ENCODE measurements at places on chromosomes 7 and 10.
A peak's percentile ranks its signal among the peaks of the same experiment; 100 is the strongest.

- DNase-seq, result no peak
These were observed 64.0 kb downstream of the MTPAP start for GRCh38 chr10:30284865-30285594.

- no peak for DNase-seq
These were observed 8.1 kb upstream of the POLD2 start for GRCh38 chr7:44131173-44132029.

GRCh38 chr7:22201186-22201880 lies 155.6 kb downstream of the RAPGEF5 start:
- DNase-seq, result no peak

- DNase-seq, result peak; percentile 73
These were observed 57.1 kb upstream of the PCGF5 start for GRCh38 chr10:91163269-91163868.

DNA sequence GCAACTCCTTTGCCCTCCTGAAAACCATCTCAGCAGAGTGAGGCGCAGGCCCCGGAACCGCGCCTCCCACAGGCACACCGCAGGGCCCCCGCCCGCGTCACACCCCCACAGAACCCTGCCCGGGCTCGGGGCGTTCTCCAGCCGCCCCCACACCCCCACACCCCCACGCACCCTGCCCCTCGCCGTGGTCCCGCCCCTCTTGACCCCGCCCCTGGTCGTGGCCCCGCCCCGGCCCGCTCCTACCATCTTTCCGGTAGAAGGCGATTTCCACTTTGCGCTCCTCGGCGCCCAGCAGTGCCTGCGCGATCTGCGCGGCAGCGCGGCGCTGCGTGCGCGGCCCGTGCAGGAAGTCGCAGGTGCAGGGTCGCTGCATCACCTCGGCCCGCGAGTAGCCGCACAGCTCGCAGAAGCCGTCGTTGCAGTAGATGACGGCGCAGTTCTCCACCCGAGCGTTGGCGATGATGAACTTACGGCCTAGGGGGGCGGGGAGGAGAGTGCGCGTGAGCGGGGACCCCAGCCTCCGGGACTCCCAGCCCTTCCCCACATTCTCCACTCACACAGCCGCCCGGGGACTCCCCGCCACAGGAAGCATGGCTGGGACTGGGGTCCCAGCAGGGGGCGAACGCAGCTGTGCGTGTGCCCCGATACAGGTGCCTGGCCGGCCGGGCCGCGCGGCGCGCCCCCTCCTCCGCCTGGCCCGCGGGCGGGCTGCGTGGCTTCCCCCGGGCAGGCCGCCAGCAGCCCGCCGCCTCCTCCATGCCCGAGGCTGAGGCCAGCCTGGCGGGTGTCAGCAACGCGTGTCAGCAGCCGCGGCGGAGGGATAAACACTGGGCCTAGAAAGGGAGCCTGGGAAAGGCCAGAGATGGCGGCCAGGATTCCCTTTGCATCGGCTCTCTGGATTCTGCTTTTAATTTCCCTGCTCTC lies 3.4 kb downstream of the KCNH2 start:
- peak; percentile 76 for DNase-seq

GRCh38 chr7:120332433-120332832 lies 59.5 kb downstream of the KCND2 start:
- no peak for DNase-seq

GRCh38 chr7:107045195-107045960 lies 873 bp downstream of the PRKAR2B start:
- no peak for DNase-seq

GRCh38 chr7:106570948-106571418 lies 90.0 kb downstream of the CCDC71L start:
- DNase-seq, result no peak

DNA sequence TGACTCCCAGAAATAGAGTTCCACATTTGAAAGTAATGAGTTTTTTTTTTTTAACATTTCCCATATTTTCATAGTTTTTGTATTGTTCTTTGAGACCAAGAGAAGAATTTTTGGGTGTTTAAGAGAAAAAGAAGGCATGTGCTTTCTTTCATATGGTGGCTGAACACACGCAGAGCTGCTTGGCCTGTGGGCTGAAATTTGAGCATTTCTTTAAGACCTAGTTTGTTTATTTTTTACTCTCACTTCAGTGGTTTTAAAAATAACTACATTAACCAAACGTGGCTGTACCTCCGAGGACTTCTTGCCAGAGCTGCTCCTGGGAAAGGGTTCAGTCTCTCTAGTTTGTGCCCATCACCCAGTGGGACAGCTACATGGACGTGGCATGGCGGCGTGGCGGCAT lies 58.3 kb downstream of the INPP5A start:
- DNase-seq, result no peak

DNA sequence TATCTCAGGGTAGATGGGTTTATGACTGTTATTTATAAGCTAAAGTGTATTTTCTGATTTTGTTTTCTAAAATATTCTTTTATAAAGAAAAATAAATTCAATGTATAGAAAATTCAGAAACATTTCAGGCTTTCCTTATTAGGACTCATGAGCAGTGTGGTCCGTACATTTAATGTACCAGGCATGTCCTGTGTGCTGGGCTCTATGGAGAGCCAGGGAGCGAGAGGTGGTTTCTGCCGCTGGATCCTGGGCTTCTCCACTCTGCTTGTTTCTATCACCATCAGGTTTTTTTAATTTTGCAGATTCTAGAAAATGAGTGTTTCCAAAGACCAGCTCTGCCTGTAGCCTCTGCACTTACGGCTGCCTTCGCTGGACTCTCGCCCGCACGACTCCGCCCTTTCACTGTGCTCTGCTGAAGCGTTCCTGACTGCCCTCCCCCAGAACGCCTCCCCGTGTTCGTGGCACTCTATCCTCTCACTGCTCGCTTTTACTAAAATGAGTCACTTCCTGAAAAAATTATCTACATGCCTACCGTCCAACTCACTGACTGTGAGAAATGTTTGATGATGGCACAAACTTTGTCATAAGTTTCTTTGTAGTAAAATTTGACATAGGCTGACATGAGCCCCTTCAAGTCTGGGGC lies 188.5 kb downstream of the ZMYND11 start:
- DNase-seq, result peak; percentile 45

DNA sequence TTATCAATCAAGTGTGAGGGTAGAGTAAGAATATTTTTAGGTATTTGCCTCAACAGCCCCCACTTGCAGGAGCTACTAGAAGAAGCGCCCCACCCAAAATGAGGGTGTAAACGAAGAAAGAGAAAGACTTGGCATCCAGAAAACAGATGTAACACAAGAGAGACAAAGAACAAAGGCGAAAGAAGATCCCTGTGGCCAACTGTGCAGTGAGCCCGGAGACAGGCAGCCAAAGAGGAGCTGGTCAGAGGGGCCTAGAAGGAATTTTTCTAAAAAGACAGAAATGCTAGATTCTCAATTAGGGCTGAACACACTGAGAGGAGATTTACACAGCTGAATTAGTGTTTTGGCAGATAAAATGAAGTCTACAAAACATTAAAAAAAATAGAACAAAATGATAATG lies 29.6 kb upstream of the EIF5AL1 start:
- DNase-seq, result no peak

DNA sequence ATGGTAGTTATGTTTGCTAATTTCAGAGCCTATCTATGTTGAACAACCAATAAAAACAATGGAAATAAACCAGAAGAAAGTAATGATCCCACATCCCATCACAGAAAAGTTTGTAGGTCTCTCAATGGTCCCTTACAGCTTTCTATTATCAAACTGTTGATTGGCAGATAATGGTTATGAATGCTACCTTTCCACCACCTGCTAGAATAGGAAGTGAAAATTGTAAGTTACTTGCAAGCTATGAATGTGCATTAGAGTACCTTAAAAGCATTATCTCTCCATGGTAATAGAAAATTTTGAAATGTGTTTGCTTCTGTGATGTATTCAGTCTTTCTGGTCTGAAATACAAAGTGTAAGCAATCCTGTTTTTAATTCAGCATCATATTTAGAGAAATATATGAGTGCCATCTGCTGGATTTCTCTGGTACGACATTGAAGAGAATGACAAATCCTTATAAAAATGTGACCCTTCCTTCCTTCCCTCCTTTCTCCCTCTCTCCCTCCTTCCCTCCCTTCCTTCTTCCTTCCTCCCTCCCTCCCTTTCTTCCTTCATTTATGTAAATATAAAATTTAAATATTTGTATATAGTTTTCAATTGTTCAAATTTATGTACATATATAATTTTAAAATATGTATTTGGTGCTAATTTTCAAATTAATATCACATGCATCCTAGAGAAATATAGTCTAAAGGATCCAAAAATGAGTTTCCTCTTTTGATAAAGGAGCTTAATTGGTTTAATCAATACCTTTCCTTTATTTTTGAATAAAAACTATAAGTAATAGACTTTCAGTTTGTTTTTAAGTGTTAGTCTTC lies 41.4 kb upstream of the PNLIPRP3 start:
- DNase-seq, result no peak

GRCh38 chr10:79447911-79448731 lies 2.7 kb upstream of the ZCCHC24 start:
- no peak for DNase-seq

GRCh38 chr7:86950360-86950759 lies 109.1 kb downstream of the ELAPOR2 start:
- DNase-seq, result no peak
